Caco-2 (cell line): ENCODE measurements at places on chromosomes 11 and 22.
A peak's percentile ranks its signal among the peaks of the same experiment; 100 is the strongest.

DNA sequence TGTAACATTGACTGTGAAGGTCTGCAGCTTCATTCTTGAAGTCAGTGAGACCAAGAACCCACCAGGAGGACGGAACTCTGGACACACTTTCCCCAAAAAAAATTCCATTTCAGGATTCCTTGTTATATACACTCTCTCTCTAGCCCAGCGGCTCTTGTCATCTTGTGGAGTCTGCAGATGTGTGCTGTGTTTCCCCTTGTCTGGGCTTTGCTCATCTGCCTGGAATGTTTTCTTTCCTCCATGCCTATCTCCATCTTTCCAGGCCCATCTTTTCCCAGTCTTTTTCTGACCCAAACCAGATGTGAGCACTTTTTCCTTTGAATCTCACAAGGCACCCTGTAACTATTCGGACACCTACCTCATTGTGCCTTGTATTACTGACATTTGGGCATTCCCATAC, 5.1 kb upstream of the DRG1 start:
- no peak for DNase-seq

- no peak for DNase-seq
Measured at GRCh38 chr11:9570313-9571025, 3.0 kb upstream of the WEE1 start.

DNA sequence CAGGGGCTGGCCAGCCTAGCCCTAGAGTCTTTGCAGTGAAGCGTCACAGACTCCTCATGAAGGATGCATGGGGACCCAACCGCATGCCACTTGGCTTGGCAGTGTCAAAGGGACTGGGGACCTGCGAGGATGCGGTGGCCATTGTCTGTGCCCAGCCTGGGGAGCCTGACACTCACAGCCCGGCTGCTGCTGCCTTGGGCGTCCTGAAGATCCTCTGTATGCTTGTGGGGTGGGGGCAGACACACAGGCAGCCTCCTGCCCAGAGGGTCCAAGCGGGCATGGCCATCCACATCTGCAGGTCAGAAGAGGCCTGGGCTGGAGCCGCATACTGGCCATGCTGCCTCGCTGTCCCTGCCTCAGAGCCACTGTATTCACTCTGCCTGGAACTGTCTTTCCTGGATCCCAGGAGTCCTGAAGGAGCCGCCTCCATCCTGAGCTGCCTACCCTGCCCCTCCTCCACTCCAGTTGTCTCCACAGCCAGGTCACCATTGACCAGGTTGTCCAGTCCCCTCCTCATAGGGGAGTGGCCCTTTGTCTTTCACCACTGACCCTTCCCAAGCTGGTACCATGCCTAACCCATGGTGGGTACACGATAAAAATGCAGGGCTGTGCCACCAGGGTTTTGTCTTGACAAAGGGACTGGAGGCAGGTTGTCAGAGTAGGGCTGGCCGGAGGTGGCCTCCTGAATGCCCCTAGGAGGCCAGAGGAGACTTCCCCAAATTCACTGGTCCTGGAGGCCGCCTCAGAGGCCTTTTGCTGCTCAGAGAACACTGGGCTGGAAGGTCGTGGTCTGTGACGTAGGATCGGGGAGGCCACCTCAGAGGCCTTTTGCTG, 107.0 kb downstream of the KCNQ1OT1 start:
- no peak for DNase-seq

DNA sequence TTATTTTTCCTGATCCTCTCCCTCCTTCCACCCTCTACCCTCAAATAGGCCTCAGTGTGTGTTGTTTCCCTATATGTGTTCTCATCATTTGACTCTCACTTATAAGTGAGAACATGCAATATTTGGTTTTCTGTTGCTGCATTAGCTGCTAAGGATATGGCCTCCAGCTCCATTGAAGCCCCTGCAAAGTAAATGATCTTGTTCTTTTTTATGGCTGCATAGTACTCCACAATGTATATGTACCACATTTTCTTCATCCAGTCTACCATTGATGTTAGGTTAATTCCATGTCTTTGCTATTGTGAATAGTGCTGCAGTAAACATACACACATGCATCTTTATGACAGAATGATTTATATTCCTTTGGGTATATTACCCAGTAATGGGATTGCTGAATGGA, 13.3 kb upstream of the RASSF10 start:
- no peak for DNase-seq

- no peak for DNase-seq
Measured at GRCh38 chr22:50544078-50544745, 1.5 kb upstream of the KLHDC7B start.

- no peak for DNase-seq
Measured at GRCh38 chr11:116225236-116225635, 547.6 kb downstream of the BUD13 start.

GRCh38 chr11:125110506-125110905, 920 bp downstream of the TMEM218 start:
- no peak for DNase-seq

- no peak for DNase-seq
Measured at GRCh38 chr11:19931141-19931770, 218.6 kb downstream of the NAV2 start.

GRCh38 chr22:17638182-17638431, 450 bp upstream of the BCL2L13 start:
- no peak for DNase-seq

DNA sequence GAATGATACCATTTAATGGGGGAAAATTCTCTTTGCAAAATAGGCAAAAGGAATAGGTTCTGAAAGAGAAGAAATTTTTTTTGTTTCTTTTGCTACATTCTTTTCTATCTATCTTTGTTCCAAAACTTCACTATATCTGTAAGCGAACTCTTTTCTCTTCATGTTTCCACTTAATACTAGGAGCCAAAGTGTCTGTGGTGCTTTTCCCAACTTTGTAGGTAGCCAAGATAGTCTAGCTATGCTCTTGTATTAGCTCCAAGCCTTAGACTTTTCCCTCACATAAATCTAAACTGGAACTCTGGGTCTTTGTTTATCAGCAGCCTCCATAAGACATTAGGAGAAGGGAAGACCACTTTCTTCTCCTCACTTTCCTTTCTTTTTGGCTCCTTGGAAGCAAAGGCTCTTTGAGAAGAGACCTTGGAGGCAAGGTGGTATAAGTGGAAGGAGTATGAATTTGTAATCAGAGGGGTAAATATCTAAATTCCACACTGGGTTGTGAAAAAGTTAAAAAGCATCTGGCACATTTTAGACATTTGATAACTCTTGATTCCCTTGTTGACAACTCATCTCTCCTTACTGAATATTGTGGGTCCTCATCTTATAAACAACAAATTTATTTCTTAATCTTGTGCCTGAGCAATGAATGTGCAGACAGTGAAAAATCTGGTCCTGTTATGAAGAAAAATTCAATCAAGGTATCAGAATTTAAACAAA, 130.0 kb downstream of the EHF start:
- no peak for DNase-seq

GRCh38 chr11:125348674-125349309, 147.3 kb downstream of the FEZ1 start:
- peak; percentile 84 for DNase-seq

DNA sequence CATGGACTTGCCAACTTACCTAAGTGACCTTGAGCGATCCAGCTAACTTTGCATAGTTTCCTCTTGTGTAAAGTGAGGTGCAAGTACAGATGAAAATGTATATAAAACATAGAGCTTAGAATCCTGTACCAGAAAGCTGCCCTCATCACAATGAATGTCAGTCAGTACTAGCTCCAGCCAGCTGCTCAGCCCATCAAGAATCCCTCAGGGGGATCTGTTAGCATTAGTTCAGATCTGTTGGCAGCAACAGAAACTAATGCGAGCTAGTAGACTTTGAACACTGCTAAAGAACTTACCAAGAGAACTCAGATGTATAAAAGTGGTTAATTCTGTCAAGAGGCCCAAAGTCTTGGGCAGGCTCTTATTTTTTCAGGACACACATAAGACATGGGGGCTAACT, 6.3 kb upstream of the C11orf91 start:
- no peak for DNase-seq

- DNase-seq = no peak
Measured at GRCh38 chr11:119983816-119984215, 154.1 kb downstream of the TRIM29 start.

DNA sequence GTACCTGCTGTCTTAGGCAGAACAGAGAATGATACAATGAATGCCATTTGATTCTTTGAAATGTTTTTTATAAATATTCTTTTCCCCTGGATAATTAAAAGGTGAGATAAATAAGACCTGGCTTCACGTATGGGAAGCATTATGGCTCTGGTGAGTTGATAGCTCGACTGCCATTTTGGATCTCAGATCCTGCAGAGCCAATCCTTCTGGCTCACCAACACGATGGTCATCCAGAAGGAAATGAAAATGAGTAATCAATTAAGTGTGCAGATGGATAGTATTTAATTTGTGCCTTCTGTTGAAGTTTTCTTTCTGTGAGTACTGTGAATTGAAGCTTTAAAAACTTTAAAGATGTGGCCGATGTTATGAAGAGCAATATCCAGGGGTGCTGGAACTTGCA, 2.7 kb downstream of the TNRC6B start:
- DNase-seq = no peak

DNA sequence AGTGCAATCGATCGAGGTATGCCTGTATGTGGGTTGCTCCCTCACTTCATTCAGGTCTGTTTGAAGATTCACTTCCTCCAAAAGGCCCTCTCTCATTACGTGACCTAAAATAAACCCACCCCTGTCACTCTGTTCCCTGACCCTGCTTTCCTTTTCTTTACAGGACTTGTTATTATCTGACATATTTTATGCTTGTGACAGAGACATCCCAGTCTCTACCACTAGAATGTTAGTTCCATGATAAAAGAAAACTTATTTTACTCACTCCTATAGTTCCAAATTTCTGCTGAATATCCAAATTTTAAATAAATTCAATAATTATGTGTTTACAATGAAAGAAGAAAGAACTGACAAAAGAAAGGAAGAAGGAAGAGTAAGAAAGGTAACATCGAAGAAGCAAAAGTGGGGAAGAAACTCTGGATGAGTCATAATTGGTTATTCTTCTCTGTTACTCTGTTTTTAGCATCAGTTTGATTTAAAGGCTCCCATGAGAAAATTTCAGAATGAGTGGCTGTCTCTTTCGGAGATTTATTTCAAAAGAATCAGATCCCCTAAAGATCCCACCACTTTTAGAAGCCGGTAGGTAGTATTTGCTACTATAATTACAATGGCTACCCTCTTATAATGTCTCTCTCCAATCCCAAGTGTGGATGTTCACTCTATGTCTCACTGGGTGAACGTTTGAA, 33.5 kb downstream of the ENTHD1 start:
- no peak for DNase-seq

- no peak for DNase-seq
Measured at GRCh38 chr22:46582281-46582933, 37.8 kb upstream of the GRAMD4 start.

GRCh38 chr11:12771875-12772274, 97.7 kb downstream of the TEAD1 start:
- DNase-seq = no peak

- DNase-seq = no peak
Measured at GRCh38 chr11:127063241-127063640, 62.7 kb upstream of the KIRREL3 start.

DNA sequence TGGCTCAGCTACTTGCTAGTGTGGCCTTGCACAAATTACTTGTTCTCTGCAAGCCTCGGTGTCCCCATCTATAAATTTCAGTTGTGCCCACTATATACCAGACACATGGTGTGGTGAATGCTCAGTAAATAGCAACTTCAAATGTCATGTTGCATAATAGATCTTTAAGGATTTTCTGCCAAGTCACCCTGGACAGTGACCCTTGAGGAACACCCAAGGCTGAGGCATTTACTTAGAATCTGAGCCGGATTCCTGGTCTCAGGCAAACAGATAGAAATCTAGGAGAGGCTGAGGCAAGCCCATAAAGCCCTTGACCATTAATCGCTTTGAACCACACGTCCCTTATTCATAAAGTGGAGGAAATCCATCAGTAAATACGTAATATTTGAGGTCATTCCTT, 9.7 kb downstream of the TEAD1 start:
- DNase-seq = peak; percentile 45
